ENCODE measurements at places on chromosomes 6 and 20.

- DNase-seq, result no peak
Measured at GRCh38 chr6:101276066-101276465, 117.4 kb upstream of the GRIK2 start.

GRCh38 chr6:121823437-121823851 is 388.0 kb downstream of the GJA1 start:
- DNase-seq, result no peak

- no peak for DNase-seq
Measured at GRCh38 chr20:1676650-1677049, 19.1 kb upstream of the SIRPG start.

DNA sequence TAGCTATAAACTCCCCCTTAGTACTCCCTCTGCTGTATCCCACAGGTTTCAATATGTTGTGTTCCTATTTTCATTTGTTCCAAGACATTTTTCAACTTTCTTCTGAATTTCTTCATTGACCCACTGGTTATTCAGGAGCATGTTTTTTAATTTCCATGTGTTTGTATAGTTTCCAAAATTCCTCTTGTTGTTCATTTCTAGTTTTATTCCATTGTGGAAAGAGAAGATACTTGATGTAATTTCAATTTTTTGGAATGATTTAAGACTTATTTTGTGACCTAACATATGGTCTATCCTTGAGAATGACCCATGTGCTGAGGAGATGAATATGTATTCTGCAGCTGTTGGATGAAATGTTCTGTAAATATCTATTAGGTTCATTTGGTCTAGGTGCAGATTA is 497.2 kb downstream of the BCKDHB start:
- DNase-seq, result no peak

DNA sequence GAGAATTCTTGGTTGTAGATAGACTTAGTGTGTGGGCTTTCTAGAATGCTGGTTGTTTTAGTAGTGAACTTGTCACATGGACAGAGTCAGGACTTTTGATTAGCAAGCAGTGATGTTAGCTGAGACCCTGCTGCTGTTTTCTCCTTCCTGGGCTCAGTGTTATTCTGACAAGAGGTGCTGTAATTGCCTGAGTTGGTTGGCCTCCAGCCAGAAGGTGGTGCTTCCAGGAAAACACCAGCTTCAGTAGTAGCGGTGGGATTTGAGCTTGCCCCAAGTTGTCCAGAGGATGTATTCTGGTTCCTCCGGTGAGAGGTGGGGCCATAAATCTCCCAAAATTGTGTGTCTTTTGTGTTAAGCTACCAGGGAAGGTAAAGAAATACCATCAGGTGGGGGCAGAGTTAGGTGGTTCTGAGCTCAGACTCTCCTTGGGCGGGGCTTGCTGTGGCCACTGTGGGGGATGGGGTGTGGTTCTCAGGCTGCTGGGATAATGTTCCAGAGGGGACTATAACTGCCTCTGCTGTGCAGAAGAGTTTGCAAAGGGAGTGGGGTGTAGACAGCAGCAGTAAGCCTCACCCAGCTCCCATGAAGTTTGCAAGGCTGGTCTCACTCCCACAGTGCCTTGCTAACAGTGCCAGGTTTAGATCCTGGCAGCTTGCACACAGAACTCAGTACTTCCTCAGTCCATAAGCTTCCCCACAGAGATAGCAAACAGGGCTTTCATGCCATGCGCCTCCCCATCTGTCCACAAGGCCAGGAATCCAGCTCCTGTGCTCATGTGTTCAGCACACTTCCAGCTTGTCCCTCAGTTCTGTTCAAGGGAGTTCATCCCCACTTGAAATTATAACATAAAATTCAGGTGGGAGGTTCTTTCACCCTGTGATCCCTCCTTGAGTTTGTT is 278.4 kb upstream of the PTCHD4 start:
- no peak for DNase-seq

Measured in DMS 273 treated with DMSO at 0.1 percent for 48 hours (cell line).